ENCODE measurements at places on chromosomes 11 and 22. TPM values are rescaled to one million over a fixed set of nuclear protein-coding genes. Genes with fewer than 3 reads are reported as not detected.
A peak's percentile ranks its signal among the peaks of the same experiment; 100 is the strongest.

- H3K27me3 ChIP-seq, result no peaks in the 10 kb centered on the region
- H3K27ac ChIP-seq, result no peak overlapping the region
- peaks cover 58% of the 10 kb centered on the region for H3K4me1 ChIP-seq
- peaks cover 75% of the 10 kb centered on the region for H3K36me3 ChIP-seq
Observed at GRCh38 chr22:39526736-39527171, 5.8 kb downstream of the RPS19BP1 start.

- H3K27ac ChIP-seq, result no peak within 1 kb of the TSS
- no peaks in the 10 kb centered on the region for H3K27me3 ChIP-seq
- H3K4me3 ChIP-seq, result no peak within 1 kb of the TSS
- DNase-seq, result no peak
Observed at GRCh38 chr22:38110008-38110862, at the start of gene BAIAP2L2. Gene BAIAP2L2, minus strand, starts transcription at chr22:38110684. Its CDS starts 159 bp downstream, at chr22:38110525.

GRCh38 chr22:43658823-43659222, 153.3 kb downstream of the EFCAB6 start:
- no peak for DNase-seq
- H3K36me3 ChIP-seq, result no peaks in the 10 kb centered on the region
- no peak overlapping the region for H3K4me3 ChIP-seq
- H3K27me3 ChIP-seq, result no peaks in the 10 kb centered on the region

DNA sequence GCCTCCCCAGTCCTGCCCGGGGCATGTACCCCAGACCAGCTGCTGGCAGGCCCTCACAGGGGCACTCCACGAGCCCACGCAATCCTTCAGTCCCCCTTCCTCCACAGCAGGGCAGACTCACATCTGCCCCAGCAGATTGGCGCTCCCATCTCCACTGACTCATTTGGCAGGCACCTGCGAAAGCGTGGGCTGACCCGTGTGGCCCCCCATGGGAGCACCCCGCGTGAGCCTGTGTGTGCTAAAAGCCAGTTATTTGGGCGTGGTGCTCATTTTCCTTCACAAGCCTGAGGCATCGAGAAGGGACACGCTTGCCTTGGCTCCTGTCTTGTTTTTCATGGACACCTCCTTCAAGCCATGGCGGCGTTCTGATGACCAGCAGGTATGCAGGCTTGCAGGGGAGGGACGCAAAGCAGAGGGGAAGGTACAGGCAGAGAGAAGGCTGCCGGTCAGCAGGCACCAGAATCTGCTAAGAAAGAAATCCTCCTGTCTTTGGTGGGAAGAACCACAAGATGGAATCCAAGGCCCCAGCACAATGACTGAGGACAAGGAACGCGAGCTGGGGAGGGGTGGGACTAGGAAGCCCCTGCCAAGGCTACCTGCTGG, 8.6 kb downstream of the NECTIN1 start:
- no peak overlapping the region for H3K27ac ChIP-seq
- no peak for DNase-seq
- peaks cover 68% of the 10 kb centered on the region for H3K27me3 ChIP-seq
- H3K4me1 ChIP-seq, result no peaks in the 10 kb centered on the region
- no peak overlapping the region for H3K4me3 ChIP-seq
- no peaks in the 10 kb centered on the region for H3K36me3 ChIP-seq

- H3K27me3 ChIP-seq, result no peaks in the 10 kb centered on the region
- no peak for DNase-seq
- no peaks in the 10 kb centered on the region for H3K36me3 ChIP-seq
- no peaks in the 10 kb centered on the region for H3K4me1 ChIP-seq
- no peak overlapping the region for H3K4me3 ChIP-seq
- H3K27ac ChIP-seq, result no peak overlapping the region
Observed at GRCh38 chr11:128614026-128614425, 26.7 kb upstream of the ETS1 start.

DNA sequence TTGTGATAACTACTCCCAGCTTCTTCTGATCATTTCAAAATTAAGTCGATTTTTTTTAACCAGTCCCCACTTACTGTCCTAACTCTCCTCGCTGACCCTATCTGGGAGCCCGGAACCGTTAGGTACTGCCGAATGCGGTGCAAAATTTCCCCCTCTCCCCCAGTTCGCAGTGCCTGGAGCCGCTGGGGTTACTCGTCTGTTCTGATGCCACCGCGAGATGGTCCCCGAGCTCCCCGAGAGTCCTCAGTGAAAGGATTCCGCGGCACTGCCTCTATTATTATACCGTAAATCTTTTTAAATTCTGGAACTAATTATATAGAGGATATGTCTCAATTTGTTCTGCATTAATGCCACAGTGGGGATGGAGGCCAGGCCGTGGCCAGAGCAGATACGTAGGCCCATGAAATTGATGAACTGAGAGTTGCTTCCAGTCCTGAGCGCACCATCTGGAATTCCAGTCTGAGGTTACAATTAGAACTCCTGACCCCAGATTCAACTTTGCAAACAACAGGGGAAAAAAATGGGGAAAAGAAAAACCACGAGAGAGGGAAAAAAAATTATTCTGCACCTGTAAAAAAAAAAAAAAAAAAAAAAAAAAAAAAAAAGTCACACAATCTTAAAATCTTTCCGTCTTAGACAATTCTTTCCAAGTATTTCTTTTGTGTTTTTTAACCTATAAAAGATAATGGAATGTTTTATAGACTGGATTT, 4.3 kb upstream of the WT1 start:
- peaks cover 11% of the 10 kb centered on the region for H3K36me3 ChIP-seq
- H3K4me3 ChIP-seq, result no peak overlapping the region
- DNase-seq, result no peak
- no peaks in the 10 kb centered on the region for H3K27me3 ChIP-seq
- H3K4me1 ChIP-seq, result peaks cover 4% of the 10 kb centered on the region
- H3K27ac ChIP-seq, result no peak overlapping the region

DNA sequence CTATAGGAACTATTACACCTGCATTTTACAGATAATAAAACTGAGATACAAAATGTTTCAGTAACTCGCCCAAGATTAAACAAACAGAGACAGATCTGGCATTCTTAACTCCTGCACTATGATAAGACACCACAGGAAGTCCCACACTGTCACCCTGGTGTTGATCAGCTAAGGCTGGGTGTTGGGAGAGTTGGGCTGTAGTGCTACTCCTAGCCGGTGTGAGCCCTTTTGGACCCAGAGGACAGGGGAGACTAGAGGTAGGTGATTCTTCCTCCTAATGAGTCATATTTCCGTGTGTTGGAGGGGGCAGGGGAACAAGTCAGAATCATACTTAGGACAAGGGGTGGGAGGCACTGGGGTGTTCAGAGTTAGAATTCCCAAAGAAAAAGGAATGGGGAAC, 353.2 kb upstream of the TENM4 start:
- H3K4me3 ChIP-seq, result no peak overlapping the region
- DNase-seq, result no peak
- no peak overlapping the region for H3K27ac ChIP-seq
- H3K27me3 ChIP-seq, result no peaks in the 10 kb centered on the region
- no peaks in the 10 kb centered on the region for H3K36me3 ChIP-seq

DNA sequence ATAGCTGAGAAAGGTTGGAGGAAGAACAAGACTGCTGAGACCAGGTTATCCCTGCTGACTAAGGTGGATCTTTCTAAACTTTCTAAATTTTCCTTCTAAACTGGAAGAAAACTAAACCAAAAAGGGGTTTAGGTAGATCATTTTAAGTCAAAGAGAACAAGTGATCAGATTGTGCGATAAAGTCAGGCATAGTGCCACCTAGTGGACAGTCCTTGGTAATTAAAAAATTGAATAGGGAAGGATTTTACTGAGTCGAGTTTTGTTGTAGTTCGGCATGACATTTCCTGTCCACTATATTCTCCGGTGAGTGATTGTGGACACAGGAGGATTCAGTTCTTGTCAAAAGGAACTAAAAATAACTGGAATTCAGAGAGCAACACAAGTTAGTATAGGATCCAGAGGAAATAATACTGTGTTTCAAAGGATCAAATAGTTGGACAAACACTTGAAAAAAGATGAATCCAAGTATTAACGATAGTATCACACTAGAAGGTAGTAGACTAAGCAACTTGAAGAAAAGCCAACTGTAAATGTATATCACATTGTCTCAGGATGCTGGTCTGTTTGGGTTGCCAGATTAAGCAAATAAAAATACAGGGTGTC, 1236.4 kb downstream of the FAM181B start:
- peak; percentile 39 for DNase-seq
- H3K4me3 ChIP-seq, result no peak overlapping the region
- no peaks in the 10 kb centered on the region for H3K4me1 ChIP-seq
- no peaks in the 10 kb centered on the region for H3K27me3 ChIP-seq
- no peak overlapping the region for H3K27ac ChIP-seq

GRCh38 chr11:61901397-61901796, 10.1 kb upstream of the FADS3 start:
- H3K27me3 ChIP-seq, result no peaks in the 10 kb centered on the region
- H3K36me3 ChIP-seq, result peaks cover 86% of the 10 kb centered on the region
- DNase-seq, result no peak
- H3K4me3 ChIP-seq, result no peak overlapping the region
- H3K27ac ChIP-seq, result no peak overlapping the region
- peaks cover 4% of the 10 kb centered on the region for H3K4me1 ChIP-seq

Gene GGT5
- total RNA-seq, result 0.81 TPM

Gene OR52I2
- total RNA-seq, result not detected
